Umbilical cord (tissue), 2 donors: ENCODE measurements at places on chromosomes 7 and 10. TPM values are rescaled to one million over a fixed set of nuclear protein-coding genes. Genes with fewer than 3 reads are reported as not detected.
A peak's percentile ranks its signal among the peaks of the same experiment; 100 is the strongest.

NEURL1 gene
- 0.24 TPM for total RNA-seq

PALD1 gene
- total RNA-seq: 4.8 TPM

- no peak for DNase-seq
Measured at GRCh38 chr7:13949939-13950338, 39.5 kb downstream of the ETV1 start.

- peak; percentile 37 for DNase-seq
Measured at GRCh38 chr7:116984917-116985316, 31.6 kb downstream of the ST7 start.

GRCh38 chr10:86109421-86109820 is 257.2 kb downstream of the GRID1 start:
- DNase-seq: no peak
